H1 (cell line): ENCODE measurements at places on chromosomes 16 and 17.

GRCh38 chr17:42275527-42276358 lies 448 bp downstream of the STAT5B start:
- DNase-seq: no peak

DNA sequence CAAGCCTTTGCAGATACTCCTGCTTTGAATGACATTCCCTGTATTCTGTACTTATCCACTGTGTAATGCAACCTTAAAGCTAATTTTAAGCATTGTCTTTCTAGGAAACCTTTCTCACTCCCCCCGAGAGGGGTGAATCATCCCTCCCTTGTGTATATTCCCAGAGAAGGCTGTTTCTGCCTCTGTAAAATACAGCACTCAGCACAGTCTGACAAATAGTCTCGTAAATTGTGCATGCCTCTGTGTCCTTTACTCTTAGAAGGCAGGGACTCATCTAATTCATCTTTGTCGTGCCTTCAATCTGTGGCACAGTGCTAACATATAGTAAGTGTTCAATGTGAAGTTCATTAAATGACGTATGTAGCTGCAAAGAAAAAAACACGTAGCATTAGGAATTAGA lies 200.7 kb downstream of the CA10 start:
- DNase-seq: no peak

DNA sequence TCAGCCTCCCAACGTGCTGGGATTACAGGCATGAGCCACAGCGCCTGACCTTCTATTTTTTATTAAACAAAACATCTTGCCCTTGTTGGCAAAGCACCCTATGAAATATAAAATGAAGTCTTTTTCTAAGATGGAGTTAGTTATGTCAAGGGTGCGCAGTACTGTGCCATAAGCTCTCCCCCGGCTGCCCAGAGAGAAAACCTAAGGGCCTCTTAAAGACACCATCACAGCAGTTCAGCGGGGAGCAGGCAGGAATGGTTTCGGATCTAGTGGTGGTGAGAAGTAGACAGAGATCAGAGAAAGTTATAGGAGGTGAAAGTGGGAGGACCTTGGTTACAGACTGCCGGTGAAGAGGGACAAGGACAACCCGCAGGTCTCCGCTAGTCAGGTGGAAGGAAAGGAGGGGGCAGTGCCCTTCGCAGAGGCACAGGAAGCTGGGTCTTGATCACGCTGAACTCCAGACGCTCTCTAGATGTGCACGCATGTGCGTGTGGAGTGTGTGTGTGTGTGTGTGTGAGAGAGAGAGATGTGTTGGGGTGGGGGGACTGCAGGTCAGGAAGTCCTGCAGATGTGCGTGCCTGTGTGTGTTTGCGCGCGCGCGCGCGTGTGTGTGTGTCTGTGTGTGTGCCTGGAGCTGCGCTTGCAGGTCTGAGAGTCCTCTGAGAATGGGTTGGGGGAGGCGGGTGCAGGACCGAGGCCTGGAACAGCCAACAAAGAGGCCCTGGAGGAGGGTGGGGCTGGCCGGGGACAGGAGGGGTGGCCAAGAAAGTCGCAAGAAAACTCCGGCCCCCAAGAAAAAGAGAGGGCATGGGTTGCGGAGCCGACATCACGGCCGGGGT lies 748 bp upstream of the CMTM3 start:
- no peak for DNase-seq

DNA sequence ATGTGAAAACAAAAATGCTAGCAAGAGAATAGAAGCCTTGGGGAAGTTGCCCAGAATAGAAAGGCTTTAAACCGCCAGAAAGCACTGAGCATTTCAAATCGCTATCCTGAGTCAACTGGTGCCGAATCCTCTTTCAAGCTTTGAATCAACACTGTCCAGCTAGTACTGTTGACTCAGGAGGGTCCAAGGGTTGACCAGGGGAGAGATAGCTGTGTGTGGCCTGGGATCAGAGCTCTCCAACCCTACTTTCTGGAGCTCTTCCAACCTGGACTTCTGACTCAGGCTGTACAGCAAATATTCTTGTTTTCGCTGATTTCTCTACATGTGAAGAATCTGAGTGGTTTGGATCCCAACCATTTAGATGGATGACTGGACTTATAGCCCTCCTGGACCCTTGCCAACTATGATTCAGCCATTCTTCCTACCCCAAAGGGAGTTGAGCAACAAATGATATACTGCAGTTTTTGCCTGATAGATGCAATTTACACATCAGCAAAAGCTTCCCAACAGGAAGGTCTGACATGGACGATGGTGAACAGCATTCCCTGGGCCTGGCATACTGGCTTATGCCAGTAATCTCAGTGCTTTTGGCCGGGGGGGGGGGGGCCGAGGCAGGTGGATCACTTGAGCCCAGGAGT lies 154.0 kb upstream of the SDK2 start:
- no peak for DNase-seq

DNA sequence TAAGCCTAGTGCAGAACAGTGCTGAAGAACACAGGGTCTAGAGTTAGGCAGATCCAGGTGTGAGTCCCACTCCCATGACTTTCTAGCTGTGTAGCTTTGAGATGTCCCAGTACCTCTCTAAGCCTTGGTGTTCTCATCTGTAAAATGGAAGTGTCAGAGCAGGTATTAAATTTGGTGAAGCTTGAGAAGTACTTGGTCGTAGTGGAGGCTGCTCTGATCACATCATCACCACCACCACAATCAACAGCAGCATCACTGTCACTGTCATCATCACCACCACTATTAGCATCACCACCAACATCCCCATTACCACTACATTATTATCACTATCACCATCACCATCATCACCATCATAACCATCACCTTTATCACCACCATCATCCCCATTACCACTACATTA lies 132.1 kb downstream of the CMIP start:
- no peak for DNase-seq

DNA sequence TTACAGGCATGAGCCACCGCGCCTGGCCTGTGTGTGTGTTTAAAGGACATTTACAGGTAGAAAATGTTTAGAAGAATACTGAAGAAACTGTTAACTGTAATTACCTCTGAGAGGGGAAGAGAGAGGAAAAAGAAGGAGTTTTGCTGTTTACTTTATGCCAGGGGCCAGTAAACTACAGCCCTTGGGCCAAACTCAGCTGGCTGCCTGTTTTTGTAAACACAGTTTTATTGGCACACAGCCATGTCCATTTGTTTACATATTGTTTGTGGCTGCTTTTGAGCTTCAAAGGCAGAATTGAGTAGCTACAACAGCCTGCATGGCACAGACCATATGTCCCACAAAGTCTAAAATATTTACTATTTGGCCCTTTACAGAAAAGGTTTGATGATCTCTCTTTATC lies 76.4 kb downstream of the GPR139 start:
- DNase-seq: no peak

DNA sequence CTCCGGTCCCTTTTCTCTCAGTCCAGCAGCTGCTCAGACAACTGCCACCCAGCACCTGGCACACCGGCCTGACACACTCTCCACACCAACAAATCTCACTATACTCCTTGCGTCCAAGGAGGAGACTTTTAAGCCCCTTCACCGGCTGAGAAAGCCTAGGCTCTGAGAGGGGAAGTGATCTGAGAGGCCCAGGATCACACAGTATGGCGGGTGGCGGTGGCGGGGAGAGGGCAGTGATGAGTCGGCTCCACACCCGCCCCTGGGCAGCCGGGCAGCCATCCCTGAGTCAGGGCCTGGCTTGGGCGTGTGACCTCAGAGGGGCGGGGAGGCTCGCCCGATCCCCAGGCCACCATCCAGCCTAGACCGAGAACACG lies 569 bp downstream of the FLII start:
- no peak for DNase-seq
